ENCODE measurements at places on chromosomes 5 and 9.

DNA sequence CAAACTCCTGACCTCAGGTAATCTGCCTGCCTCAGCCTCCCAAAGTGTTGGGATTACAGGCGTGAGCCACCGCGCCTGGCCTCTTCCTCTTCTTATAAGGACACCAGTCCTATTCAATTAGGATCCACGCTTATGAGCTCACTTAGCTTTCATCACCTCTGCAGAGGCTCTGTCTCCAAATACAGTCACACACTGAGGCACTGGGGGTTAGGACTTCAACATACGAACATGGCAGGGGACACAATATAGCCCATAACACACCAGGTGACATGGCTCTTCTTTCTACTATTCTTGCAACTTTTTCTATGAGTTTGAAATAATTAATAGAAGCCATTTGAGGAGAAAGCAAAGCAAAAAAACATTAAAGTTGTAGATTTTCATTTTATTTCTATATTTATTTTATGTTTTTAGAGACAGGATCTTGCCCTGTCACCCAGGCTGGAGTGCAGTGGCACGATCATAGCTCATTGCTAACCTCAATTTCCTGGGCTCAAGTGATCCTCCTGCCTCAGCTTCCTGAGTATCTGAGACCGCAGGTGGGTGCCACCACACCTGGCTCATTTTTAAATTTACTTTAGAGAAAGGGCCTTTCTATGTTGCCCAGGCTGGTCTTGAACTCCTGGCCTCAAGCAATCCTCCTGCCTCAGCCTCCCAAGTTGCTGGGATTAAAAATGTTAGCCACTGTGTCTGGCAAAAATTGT lies 6.0 kb upstream of the PRRT1B start:
- DNase-seq = no peak

DNA sequence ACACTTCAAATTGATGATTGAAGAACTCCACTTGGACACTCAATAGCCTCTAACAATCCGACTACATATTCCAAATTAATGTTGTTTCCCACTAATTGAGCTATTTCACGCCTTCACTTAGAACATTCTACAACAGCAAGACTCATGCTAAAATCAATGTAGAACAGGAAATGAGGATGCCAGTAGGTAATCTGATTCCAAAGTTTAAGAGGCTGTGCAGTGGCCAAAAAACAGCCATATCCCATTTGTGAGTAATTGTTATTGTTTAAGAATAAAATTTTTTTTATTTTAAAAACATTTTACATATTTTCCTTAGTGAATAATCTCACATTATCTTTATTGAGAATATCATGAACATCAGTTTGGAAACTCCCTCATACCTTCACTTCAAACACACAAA lies 35.7 kb upstream of the GHR start:
- DNase-seq = no peak

GRCh38 chr5:107401470-107402122 lies 269.1 kb downstream of the EFNA5 start:
- DNase-seq = no peak

DNA sequence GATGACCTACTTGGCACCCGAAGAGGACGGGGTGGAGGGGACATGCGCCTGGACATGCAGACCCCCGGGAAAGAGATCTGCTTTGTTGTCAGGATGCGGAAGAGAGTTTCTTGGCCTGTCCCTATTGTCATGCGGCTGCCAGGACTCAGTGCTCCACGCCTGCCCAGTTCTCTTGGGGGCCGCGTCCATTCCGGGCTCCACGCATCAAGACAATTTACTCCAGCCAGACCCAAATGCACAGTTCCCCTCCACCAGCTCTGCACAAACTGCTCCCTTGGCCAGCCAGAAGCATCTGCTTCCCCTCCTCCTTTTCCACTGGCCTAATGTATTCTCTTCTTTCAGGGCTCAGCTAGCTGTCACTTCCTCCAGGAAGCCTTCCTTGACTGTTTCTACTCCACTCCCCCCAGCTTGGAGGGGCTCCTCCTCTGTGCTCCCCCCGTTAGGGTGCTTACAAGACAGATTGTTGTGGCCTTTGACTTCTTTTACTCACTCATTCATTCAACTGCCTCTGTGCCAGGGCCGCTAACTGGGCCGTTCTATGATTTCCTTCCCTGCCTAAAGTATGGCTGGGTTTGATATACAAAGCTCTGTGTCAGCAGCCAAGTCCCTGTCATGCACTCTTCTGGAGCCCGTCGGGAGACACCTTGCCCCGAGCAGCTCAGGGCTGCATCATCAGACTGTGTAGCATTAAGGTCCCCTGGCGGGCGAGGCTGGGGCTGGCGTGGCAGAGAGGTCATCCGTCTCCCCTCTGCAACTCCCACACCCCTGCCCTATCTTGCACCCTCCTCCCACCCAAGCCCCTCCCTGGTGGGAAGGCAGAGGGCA lies 6.6 kb downstream of the FIBCD1 start:
- no peak for DNase-seq

GRCh38 chr9:116124472-116125040 lies 29.0 kb upstream of the PAPPA start:
- DNase-seq = no peak

GRCh38 chr9:20479419-20480155 lies 142.7 kb downstream of the MLLT3 start:
- DNase-seq = peak; percentile 9

Measured in GM06990 (cell line).